ENCODE measurements at places on chromosomes 2 and 18.

GRCh38 chr2:187527262-187527661, 27.0 kb downstream of the TFPI start:
- no peak for DNase-seq

DNA sequence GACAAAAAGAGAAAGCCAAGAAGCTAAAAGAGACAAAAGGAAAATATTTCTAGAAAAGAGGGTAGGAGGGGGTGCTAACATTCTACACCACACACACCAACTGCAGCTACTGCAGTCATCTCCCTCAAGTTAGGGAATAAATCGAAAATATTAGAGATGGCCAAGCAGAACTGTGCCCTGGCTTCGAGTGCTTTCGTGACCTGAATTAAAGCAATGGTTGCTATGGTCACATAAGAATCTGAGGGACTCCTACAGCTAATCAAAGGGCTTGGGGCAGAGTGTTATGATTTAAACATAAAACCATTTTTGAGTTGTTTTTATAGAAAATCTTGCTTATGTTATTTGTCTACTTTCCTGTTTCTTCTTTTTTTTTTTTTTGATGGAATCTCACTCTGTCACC, 159.6 kb upstream of the HNRNPA3 start:
- no peak for DNase-seq

DNA sequence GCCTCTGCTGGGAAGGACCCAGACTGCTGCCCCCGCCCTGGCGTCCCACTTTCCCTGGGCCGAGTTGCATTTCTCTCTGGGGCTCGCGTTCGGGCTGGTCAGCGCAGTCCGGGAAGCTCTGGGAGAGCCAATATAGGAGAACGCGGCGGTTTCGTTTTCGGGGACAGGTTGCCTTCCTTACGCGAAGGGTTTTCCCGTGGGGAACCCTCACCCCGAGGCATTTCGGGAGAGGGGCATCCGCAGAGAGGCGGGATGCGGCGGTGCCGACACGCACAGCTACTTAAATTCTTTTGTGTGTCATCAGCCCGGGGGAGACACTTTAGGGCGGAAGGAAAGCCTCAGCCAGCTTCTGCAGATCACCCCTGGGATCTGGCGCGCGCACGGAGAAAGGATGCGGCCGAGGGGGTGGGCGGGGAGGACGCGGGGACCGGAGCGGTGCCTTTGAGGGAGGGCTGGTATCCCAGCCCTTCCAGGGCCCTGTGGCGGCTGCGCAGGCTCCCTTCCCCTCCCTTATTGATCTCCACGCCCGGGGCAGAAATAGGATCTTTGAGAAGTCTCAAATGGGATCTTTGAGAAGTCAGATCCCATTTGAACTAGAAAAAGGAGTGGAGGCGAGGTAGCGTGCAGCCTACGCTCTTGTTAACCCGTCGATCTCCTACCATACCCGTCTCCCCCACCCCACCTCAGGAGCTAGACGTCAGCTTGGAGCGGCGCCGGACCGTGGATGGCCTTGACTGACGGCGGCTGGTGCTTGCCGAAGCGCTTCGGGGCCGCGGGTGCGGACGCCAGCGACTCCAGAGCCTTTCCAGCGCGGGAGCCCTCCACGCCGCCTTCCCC, 1.2 kb downstream of the GATA6 start:
- DNase-seq, result peak; percentile 68

- no peak for DNase-seq
These were observed 98.7 kb downstream of the MMADHC start for GRCh38 chr2:149488706-149489440.

DNA sequence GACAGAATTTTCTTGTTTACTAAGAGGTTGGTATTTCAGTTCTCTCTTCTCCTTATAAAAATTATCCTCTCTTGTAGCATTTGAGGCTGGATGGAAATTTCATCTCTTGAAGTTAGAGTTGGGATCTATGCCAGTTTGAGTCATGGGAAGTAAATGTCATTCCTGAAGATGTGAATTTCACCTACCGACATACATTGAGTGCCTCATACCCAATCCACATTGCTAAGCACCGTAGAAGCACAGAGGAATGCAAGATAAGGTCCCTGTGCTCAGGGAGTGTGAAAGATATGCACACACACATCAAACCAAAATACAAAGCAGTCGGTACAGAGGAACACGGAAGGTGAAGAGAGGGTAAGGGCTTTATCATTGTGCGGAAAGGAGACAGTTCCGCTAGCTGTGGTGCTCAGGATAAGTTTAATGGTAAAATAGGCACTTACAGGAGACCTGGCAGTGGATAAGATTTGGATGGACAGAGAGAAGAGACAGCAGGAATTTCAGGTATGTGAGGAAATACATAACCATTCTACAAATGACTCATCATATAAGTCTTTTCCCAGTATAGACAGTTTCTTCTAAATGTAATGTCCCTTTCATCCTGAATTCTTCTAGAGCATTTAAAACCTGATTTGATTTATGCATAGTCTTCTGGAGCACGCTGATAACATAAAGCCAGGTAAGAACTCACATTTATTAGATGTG, 205.3 kb upstream of the ST6GAL2 start:
- DNase-seq, result no peak

GRCh38 chr2:37686792-37687526, 15.5 kb upstream of the CDC42EP3 start:
- no peak for DNase-seq

- no peak for DNase-seq
These were observed 42.0 kb downstream of the COL4A3 start for GRCh38 chr2:227206406-227206805.
